Right ventricle myocardium inferior (tissue), 1 donor: ENCODE measurements at places on chromosomes 7 and 10.
A peak's percentile ranks its signal among the peaks of the same experiment; 100 is the strongest.

DNA sequence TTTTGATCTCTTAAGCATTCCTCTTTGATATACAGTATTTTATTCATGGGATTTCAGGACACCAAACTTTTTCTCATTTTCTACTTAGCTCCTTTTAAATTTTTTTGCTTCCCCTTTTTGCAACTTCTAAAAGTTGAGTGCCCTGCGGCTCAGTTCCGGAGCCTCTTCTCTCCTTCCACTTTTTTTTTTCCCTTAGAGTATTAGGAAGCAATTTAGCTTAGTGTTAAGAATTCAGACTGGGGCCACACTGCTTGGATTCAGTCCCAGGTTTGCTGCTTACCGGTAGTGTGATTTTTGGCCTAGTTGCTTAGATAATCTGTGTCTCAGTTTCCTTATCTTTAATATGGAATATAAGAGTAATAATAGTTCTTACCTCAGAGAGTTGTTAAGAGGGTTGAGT, 3.4 kb downstream of the STAM start:
- DNase-seq: no peak

DNA sequence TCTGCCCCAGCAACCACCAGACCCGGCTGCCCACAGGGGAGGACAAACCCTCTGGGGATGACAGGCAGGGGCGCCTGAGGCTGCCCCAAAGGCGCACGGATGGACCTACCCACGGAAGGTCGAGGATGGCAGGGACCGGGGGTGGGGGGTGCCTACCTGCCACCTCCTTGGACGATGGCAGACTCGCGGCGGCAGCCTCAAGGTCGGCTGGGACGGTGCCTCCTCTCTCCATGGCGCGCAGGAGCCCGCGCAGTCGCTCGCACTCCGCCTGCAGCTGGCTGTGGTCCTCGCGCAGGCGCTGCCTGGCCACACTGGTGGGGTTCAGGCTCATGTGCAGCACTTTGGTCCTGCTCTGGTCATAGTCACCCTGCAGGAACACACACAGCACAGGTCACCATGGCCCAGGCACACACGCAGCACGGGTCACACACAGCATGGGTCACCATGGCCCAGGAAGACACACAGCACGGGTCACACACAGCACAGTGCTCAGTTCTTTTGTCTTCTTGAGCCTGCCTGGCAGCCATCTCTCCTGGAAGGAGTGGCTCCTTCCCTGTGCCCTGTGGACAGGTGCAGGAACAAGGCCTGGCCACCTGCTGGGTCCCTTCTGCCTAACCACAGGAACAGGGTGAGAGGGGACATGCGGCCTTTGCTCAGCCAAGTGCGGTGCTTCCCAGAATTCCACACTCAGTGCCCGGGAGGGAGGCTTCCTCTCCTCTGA, 266.6 kb downstream of the ELFN1 start:
- DNase-seq: peak; percentile 43

GRCh38 chr7:143407287-143408251, 1.1 kb downstream of the EPHA1 start:
- DNase-seq: peak; percentile 49

- no peak for DNase-seq
Observed at GRCh38 chr10:49260644-49261296, 38.2 kb upstream of the C10orf71 start.

DNA sequence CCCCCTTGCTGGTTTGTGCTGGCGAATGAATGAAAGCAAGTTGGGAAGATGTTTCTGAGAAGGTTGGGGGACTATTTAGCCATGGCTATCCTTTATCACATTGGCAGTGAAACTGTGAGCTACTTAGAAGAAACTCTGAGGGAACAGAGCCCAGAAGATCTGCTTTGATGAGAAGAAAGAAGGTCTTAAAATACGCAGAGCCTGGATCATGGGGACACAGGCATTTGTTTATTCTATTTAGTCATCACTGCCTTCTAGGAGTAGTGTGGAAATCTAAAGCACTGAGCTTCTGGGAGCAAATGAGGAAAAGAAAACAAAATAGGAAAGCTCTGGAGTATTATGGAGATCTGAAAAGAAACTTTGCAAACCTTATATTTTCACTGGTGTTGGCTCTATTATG, 28.5 kb downstream of the CPED1 start:
- DNase-seq: no peak

GRCh38 chr7:79304711-79305110, 148.8 kb downstream of the MAGI2 start:
- DNase-seq: no peak

- no peak for DNase-seq
Observed at GRCh38 chr10:70549351-70549961, 53.1 kb downstream of the PRF1 start.

- no peak for DNase-seq
Observed at GRCh38 chr10:114709984-114710383, 51.9 kb upstream of the ABLIM1 start.

DNA sequence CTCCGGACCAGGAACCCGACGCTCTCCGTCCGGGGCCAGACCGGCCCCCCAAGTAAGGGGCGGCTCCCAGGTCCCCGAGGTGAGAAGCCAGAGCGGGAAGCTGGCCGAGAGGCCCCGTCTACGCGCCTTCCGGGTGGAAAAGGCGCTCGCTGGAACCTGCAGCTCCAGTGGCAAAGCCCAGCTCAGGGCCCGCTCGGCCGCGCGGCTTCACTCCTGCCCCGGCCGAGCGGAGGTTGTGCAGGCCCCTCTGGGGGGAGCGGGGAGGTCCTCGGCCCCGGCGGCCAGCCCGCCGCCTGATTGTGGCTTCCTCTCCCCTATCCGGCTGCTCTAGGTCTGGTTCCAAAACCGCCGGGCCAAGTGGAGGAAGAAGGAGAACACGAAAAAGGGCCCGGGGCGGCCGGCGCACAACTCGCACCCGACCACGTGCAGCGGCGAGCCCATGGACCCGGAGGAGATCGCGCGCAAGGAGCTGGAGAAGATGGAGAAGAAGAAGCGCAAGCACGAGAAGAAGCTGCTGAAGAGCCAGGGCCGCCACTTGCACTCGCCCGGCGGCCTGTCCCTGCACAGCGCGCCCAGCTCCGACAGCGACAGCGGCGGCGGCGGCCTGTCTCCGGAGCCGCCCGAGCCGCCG, 2.9 kb downstream of the UNCX start:
- peak; percentile 43 for DNase-seq

GRCh38 chr10:45513551-45513950, 139.5 kb downstream of the ALOX5 start:
- no peak for DNase-seq

DNA sequence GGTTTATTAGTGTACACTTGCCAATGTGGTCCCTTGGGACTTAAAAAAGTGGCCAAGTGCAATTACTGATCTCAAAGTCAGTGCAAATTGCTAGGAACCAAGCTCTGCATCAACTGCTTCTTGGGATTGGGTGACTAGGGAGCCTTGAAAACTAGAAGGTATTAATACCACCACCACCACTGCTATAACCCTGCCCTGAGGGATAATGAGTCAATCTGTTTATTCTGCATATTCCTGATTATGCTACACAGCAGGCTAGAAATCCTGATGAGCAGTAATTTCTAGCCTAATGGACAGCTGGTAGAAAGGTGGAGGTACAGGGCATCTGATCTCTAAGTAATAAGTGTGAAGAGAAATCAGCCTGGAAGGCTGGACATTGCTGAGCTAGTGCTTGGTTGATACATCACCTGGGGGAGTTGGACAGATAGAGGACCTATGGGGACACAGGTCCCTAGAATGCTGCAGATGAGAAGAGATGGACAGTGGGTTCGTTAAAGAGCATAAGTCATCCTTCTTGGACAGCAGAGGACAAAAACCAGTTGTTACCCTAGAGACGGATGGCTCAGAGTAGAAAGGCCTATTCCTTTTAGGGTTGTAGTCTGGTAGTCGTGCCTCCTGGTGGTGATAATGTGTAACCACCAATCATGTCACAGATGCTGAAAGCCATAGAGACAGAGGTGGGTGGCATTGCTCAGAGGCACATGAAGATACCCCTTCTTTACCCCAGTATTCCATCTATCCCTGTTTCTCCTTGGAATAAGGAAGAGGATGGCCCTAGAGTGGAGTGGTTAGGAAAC, 554.8 kb downstream of the SORCS1 start:
- no peak for DNase-seq

GRCh38 chr10:89773081-89773480, 71.7 kb downstream of the KIF20B start:
- DNase-seq: no peak

GRCh38 chr10:131729361-131729760, 171.4 kb upstream of the PPP2R2D start:
- DNase-seq: no peak

- DNase-seq: no peak
Observed at GRCh38 chr10:101006593-101007098, 7.0 kb downstream of the LZTS2 start.

- no peak for DNase-seq
Observed at GRCh38 chr10:69180525-69181204, 631 bp downstream of the SUPV3L1 start.

DNA sequence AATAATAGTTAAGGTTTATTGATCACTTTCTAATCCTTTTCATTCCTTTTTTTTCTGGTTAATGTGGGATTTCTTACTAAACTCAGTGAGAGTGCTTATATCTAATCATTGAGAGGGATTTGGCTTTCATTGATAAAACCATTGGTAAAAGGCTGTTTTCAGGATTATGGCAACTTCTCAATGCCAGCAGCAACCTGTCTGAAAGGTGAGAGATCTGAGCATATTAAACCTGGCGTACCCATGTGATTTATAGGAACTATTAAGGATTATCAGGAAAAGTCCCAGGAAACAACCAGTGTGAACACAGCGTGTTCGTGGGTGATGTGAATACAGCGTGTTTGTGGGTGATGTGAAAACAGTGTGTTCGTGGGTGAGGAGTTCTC, 65.9 kb downstream of the PDIA4 start:
- no peak for DNase-seq

- DNase-seq: no peak
Observed at GRCh38 chr7:134533288-134533771, 6.0 kb downstream of the AKR1B10 start.

DNA sequence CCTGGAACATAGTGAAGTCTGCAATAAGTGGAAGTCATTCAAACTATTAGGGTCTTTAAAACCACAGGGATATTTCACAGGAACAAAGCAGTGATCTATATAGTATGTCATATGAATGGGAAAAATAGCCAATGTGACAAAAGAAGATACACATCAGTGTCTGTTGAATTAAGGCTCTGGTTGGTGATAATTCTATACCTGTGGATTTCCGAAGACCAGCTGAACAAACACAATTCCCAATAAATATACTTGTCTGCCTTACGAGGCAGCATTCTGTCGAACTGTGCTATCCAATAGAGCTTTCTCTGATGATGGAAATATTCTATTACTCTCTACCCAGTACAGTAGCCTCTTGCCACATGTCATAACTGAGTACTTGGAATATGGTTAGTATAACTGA, 55.9 kb upstream of the CAV2 start:
- no peak for DNase-seq
